ENCODE measurements at places on chromosomes 6 and 20. TPM values are rescaled to one million over a fixed set of nuclear protein-coding genes. Genes with fewer than 3 reads are reported as not detected.

DNA sequence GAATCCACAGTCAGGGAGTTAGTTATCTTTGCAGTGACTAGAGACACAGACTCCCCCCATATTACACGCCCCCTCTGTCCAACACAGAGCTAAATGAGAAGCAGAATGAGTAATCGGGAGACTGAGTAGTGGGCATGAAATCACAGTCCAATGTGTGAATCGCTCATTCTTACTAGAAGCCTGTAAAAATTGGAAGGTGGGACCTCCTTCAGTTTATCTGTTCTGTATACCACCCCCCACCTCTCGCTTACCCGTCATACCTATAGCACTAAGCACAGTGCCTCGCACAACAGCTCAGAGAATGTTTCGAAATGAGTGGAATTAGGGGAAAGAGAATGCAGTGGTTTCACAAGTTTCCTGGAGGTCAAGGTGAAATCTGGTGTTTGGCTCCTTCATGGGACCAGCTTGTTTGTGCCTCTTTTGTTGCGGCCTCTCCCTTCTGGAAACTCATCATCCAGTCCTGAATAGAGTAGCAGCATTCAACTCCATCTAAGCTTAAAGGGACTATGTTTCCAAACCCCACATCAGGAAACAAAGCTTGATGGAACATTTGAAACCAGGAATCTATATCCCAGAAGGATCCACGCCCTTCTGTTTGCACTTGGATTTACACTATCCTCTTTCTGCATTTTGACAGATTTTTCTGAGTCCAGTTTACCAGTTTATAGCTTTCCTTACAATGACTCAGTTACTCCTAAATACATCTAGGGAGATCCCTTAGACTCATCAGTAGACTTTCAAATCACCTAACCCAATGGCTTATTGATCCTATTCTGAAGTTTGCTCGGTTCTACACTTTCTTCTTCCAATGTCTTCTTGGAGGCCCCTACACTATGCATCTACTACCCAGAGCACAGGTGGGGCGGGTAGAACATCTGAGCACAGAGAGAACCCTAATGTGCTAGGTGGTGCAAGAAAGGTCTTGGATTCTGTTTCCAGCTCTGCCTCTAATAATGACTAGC is 59.2 kb upstream of the PIM1 start:
- no peak for DNase-seq

Gene STMND1
- polyA plus RNA-seq, result 0.33 TPM

- no peak for DNase-seq
Measured at GRCh38 chr6:34213772-34214171, 22.9 kb upstream of the HMGA1 start.

Gene SLC17A1
- not detected for polyA plus RNA-seq

Gene SPDEF
- 0.36 TPM for polyA plus RNA-seq

Gene DEFB132
- not detected for polyA plus RNA-seq

DNA sequence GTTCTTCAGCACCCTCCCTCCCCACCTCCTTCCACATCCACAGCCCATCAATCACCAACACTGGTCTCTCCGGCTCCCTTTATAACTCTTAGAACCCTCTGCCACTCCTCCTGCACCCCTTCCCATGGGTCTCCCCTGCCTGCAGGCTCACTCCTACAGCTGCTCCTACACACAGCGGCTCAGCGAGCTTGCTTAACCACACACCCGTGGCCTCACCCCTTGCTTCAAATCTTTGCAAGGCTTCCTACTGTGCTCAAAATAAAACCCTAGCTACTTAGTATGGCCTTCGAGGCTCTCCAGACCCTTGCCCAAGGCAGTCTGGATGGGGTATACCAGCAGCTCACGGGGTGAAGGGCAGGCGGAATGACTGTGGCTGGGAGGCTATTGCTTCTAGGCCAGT is 63.7 kb downstream of the JPH2 start:
- no peak for DNase-seq

Gene PSORS1C1
- 0.38 TPM for polyA plus RNA-seq

- no peak for DNase-seq
Measured at GRCh38 chr6:36791521-36792135, 47.6 kb downstream of the CPNE5 start.

Gene CST5
- polyA plus RNA-seq, result not detected

DNA sequence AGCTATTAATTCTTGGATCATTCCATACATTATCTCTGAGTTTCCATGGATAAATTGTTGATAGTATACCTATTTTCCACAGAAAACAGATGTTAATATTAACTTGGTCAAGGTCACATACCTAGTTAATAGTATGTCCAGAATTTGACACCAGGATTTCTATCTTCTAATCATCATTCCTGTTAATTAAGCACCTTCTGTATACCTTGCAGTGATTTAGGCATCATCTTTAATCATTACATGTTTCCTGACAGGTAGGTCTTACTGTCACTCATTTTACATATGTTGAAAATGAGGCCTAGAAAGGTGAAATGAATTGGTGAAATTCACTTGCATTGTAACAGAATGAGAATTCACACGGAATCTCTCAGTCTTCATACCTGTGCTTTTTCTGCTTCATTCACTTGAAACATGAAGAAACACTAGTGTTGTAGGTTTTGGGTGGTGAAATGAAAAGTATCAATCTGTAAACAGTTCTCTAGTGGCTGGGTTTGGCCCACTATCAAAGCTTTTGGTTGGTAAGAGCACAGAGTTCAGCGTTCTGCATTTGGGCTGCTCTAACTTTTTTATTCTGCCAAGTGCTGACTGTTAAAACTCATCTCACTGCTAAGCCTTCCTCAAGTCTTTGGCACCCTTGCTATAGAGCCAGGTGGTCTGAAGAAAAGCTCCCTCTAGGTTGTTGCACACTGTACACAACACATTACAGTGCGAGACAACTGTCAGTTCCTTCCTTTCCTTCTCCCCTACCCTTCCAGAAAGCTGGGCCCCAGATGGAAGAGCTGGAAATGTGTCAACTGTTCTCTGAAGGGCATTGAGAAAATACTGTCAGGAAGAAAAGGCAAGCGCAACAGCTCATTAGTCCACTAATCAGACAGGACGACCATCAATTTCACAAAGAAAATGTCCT is 57.8 kb upstream of the C20orf144 start:
- peak; percentile 96 for DNase-seq

GRCh38 chr6:123784330-123784729 is 19.3 kb upstream of the NKAIN2 start:
- no peak for DNase-seq

Data from spinal cord (tissue), 10 donors.